ENCODE measurements at places on chromosomes 13 and 19.
A peak's percentile ranks its signal among the peaks of the same experiment; 100 is the strongest.

GRCh38 chr19:14175351-14175792 is 30.6 kb downstream of the ADGRL1 start:
- no peak for DNase-seq

DNA sequence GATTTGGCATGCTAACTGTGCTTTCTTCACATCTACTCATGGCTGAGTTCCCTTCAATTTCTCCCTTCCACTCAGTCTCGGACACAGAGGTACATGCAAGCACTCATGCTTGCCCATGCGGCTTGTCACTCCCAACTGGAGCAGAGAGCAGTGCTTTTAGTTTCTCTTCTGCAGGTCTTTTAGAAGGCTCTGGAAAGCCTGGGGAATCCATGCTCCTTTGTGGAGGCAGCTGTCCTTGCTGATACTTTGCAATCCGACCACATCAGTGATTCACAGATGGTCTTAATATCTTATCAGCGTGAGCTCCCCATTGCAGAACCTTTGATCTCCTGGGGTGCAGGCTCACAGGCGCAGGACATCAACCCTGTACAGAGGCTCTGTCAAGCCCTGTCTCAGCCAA is 203.9 kb downstream of the COL4A1 start:
- DNase-seq = no peak

- DNase-seq = no peak
These were observed 714 bp downstream of the NDFIP2 start for GRCh38 chr13:79481685-79482052.

- peak; percentile 24 for DNase-seq
These were observed 45.8 kb downstream of the TGDS start for GRCh38 chr13:94550062-94550738.

DNA sequence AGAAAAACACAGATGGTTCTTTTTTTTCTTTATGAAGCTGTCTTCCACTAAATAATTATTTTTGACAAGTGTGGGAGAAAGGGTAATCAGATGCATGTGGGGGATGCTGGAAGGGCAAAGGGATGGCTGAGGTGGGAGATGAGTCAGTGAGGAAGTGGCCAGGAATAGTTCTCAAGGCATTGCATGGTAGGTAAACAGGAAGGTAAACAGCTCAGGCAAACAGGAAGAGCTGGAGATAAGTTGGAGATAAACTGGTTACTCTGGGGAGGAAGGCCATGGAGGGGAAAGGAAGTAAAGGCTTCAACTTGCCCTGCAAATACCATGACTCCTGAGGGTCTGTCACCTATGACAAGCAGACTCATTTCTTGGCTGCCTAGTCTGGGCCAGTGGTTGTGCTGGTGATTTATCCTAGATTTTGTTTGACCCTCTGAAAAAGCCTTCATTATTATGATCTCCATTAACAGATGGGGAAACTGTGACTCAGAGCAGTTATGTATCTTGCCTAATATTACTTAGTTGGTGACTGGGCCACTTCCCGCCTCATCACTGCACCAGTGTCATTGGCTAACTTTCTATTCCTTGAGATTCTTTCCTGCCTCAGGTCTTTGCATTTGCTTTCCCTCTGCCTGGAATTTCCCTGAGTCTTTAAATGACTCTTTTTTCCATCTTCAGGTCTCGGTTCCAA is 17.1 kb downstream of the ACTL9 start:
- no peak for DNase-seq

GRCh38 chr19:33300894-33301143 is 1.5 kb downstream of the CEBPA start:
- DNase-seq = no peak

DNA sequence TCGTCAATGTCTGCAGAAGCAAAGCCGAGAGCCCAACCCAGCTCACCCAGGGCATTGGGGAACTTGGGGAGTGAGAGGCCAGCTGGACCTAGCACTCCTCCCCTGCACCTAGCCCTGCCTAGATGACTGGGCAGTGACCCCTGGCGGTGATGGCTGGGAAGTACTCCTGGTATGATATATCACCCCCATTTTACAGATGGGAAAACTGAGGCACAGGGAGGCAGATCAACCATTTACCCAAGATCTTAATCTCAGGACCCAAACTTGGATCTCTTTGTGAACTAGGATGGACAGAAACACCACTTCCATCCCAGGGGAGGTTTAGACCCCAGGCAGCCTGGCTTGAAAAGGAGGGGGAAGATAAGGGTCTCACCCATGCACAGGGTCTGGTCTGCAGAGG is 43.5 kb downstream of the CCL25 start:
- DNase-seq = no peak

DNA sequence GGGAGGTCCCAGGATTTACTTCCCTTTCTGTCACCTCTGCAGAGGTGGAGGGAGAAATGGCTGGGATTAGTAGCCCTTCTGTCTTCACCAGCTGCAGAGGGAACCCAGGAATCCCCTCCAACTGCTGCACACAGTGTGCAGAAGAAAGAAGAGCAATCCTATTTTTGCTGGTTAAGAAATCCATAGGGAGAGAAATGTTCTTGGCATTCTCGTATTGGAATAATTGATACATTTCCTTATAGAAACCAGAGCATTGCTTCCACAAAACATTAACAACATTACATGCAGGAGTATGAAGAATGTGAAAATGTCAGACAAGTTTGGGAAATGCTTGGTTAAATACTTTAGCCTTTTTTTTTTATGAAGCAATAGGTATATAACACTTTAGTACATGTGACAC is 48.3 kb upstream of the KLF12 start:
- DNase-seq = no peak
